ENCODE measurements at places on chromosomes 2 and 18.
A peak's percentile ranks its signal among the peaks of the same experiment; 100 is the strongest.

DNA sequence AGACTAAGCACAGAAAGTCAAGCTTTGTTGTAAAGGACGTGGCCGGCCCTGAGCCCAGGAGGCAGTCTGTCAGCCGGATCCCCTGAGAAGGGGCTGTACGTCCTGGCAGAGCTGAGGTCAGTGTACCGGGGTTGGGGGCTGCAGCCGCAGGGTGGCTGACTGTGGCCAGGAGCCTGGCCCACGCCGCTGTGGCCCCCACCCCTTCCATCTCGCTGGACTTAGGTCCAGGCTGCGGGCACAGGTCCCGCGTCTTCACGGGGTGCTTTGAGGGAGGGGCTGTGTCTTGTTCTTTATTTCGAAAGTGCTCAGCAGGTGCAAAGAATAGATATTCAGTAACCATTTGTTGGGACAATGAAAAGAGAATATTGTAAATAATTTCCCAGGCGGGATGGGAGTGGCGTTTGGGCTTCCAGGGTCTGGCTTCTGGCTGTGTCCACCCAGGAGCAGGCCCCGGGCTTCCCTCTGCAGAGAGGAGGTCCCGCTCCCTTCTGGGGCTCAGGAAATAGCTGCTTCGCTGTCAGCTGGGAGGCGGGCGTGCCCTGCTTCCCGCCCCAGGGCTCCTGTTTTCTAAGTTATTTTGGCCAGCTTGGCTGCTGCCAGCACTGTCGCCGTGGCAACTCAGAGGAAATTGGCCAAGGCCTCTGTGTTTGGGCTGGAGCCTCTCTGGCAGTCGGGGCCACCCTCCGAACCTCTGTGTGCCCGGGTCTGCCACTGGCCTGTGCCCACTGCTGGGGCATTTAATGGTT, 7.4 kb downstream of the NFATC1 start:
- no peaks in the 10 kb centered on the region for H3K27me3 ChIP-seq
- peaks cover 77% of the 10 kb centered on the region for H3K4me1 ChIP-seq
- peak overlapping the region; percentile 95 for H3K27ac ChIP-seq
- H3K4me3 ChIP-seq = peak overlapping the region; percentile 85
- no peak for DNase-seq
- peaks cover 65% of the 10 kb centered on the region for H3K36me3 ChIP-seq

GRCh38 chr2:226790431-226790830, 9.2 kb downstream of the IRS1 start:
- H3K4me3 ChIP-seq = peak overlapping the region; percentile 79
- H3K27me3 ChIP-seq = no peaks in the 10 kb centered on the region
- peaks cover 3% of the 10 kb centered on the region for H3K36me3 ChIP-seq
- DNase-seq = no peak
- H3K4me1 ChIP-seq = peaks cover 52% of the 10 kb centered on the region
- peak overlapping the region; percentile 96 for H3K27ac ChIP-seq

- peaks cover 69% of the 10 kb centered on the region for H3K4me1 ChIP-seq
- peak overlapping the region; percentile 81 for H3K27ac ChIP-seq
- H3K4me3 ChIP-seq = no peak overlapping the region
- H3K36me3 ChIP-seq = peaks cover 2% of the 10 kb centered on the region
- DNase-seq = no peak
Observed at GRCh38 chr2:102080451-102081242, 61.9 kb upstream of the IL1R1 start.

DNA sequence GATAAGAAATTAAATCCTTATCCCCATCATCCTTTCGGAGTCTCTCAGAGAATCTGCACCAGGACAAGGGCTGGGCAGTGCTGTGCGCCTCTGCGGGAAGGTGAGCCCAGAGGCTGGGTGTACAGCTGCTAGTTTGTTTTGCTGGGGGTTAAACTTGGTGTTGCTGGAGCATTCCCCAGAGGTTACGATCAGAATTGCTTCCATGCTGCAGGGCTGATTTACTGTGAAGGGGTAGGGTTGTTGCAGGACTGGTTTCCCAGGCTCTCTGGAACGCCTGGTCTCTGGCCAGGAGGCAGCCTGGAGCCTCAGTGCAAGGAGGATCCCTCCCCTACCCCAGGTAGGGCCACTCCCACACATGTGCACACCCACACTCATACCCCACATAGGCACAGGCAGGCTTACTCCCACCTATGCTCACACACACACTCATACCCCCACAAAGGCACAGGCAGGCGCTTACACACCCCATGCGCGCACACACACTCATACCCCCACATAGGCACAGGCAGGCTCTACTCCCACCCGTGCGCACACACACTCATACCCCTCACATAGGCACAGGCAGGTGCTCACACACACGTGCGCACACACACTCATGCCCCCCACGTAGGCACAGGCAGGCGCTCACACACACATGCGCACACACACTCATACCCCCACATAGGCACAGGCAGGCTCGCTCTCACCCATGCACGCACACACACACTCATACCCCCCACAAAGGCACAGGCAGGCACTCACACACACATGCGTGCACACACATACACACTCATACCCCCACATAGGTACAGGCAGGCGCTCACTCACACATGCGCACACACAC, 11.3 kb downstream of the CNNM4 start:
- no peaks in the 10 kb centered on the region for H3K27me3 ChIP-seq
- peaks cover 26% of the 10 kb centered on the region for H3K4me1 ChIP-seq
- H3K36me3 ChIP-seq = no peaks in the 10 kb centered on the region
- H3K4me3 ChIP-seq = no peak overlapping the region
- peak overlapping the region; percentile 17 for H3K27ac ChIP-seq
- DNase-seq = no peak

Measured in activated T-cell treated with anti-CD3 and anti-CD28 coated beads, Interleukin-2, amount 50 U/mL, for 24 hours (primary cell).